ENCODE measurements at places on chromosomes 6 and 20.

- no peak for DNase-seq
Measured at GRCh38 chr6:15516923-15517560, 145.8 kb downstream of the DTNBP1 start.

GRCh38 chr6:74408844-74409243 is 712.8 kb downstream of the CD109 start:
- DNase-seq: no peak

GRCh38 chr6:137241481-137242038 is 22.4 kb upstream of the IFNGR1 start:
- DNase-seq: no peak

- no peak for DNase-seq
Measured at GRCh38 chr6:30272032-30272431, 54.7 kb upstream of the TRIM39 start.

DNA sequence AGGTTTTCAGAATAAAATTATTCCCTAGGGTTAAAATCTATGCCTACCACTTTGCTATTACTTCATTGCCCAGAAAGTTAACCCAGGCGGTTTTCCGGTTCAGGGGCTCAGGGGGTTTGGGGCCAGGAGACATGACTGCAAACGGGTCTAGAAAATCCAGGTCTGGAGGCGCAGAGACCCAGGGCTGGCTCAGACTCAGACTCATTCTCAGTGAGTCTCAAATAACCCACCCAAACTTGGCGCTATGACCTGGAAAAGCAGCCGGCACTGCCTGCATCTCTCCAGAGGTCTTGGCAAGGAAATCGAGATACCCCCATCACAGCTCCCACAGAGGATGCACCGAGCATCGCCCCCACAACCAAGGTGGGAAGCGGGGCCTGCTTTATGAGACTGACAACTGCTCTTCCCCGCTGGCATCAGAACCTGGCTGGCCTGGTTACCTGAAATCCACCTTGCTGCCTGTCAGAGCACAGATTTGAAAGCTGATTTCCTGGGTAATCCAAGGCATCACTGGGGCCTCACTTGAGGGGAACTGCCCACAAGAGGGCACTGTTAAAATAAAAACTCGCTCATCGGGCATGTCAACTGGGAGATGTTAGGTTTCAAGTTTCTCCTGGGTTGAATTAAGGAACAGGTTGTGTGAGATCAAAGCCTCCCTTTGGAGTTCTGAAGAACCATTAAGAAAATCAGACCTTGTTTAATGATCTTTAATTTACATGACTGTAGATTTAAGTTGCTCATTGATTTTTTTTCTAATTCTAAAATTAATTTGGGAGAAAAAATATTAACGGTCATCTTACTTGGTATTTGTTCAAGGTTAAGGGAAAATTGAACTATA is 55.1 kb downstream of the KIF16B start:
- DNase-seq: peak; percentile 42

- DNase-seq: no peak
Measured at GRCh38 chr6:95175927-95176675, 401.2 kb upstream of the MANEA start.

DNA sequence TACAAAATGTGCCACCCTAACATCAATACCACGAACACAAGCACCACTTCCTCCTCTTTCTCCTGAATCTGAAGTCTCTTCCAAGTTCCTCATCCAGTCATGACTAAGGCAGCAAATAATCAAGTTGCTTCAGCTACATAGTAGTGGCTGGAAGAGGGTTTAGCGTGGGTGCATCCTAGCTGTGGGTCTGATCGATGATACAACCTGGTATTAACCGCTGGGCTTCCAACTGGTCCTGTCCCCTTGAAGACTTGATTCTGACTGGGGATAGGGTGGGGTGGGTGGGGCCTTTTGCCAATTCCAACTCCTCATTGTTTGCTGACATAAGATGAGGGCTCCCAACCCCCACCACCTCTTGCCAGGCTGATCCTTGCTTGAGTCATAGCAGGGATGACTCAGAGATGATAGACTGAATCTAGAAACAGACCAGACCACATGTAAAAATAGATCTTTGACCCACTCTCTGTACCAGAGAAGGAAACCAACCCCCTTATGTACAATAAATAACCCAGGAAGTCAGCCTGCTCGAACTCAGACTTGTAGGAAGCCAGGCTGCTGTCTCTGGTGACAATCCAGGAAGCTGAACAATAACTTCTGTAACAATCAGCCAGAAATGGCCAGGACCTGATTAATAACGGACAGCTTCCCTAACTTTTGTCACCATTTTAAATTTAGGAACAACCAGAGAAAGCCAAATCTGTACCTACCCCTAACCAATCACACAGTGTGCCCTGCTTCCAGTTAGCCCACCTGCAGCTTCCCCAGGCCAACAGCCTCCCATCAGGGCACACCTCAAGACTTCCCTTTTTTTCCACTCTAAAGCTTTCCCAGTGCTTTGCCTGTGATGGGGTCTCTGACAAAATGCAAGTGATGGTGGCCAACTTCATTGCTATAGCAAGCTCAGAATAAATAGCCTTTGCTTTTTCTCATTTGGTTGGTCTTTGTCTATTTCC is 68.9 kb upstream of the FAM184A start:
- DNase-seq: no peak

DNA sequence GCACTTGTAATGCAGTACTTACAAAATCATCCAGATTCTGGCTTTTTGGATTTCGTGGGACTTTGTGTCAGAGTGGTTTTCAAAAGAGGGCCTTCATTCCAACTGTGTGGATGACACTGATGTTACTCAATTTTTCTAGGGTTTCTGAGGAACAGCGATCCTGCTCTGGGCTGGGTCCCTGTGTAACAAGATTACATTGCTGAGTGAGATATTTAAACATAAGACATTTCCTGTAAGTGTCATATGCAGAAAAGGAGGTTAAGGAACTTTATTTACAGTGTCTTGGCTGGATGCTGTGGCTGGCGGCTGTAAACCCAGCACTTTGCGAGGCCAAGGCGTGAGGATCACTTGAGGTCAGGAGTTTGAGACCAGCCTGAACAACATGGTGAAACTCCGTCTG is 6.7 kb downstream of the ZFAND3 start:
- no peak for DNase-seq

GRCh38 chr20:23515250-23515939 is 24.5 kb downstream of the CST8 start:
- DNase-seq: no peak

- no peak for DNase-seq
Measured at GRCh38 chr6:80550281-80550680, 443.8 kb downstream of the BCKDHB start.

- no peak for DNase-seq
Measured at GRCh38 chr6:71388068-71388744, 99.6 kb downstream of the OGFRL1 start.

DNA sequence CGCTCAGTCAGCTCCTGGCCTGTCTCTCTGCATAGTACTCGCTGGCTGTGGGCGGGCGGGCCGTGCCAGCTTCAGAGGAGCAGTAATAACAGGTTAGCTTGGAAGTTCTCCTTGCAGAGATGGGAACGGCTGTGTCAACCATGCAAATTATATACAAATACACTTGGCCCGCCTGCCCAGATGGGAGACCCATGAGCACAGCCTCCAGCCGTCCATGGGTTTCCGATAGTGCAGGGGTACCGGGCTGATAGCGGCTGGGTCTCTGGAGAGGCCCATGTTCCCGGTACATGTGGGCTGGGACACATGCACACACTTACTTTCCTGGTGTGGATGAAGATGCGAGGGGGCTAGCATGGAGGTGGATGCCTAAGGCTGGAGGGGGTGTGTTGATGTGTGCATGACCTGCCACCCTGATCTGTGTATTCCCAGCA is 12.8 kb upstream of the ZNF831 start:
- no peak for DNase-seq

GRCh38 chr6:85576476-85576875 is 17.2 kb downstream of the SNX14 start:
- DNase-seq: no peak

- DNase-seq: peak; percentile 41
Measured at GRCh38 chr20:20360464-20360863, 7.4 kb upstream of the INSM1 start.

- no peak for DNase-seq
Measured at GRCh38 chr6:11407414-11407813, 130.1 kb upstream of the TMEM170B start.

DNA sequence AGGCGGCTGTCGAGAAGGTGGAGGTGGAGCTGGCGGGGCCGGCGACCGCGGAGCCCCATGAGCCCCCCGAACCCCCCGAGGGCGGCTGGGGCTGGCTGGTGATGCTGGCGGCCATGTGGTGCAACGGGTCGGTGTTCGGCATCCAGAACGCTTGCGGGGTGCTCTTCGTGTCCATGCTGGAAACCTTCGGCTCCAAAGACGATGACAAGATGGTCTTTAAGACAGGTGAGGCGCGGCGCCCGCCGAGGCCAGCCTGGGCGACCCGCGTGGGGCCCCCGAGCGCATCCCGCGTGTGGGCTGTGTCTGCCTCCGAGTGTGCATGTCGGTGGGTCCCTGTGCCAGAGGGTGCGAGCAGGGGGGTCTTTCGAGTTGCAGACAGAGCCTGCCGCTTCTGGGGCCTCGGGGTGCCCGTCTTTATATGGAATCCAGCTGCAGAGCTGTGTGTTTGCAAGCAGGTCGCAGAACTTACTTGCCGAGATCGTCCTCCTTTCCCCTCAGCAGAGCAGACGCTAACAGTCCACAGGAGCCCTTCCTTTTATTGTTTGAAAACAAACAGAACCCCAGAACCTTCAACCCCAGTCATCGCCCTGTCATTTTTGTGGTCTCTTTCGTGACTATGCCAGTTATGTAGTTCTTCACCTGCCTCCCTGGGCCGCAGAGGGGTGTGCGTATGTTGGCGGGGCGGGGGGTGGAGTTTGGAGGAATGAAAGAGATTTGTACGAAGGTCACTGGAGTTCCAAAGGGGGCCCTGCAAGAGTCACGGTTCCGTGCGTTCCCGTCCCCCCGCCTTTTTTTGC is 766 bp downstream of the SLC16A10 start:
- DNase-seq: peak; percentile 9

DNA sequence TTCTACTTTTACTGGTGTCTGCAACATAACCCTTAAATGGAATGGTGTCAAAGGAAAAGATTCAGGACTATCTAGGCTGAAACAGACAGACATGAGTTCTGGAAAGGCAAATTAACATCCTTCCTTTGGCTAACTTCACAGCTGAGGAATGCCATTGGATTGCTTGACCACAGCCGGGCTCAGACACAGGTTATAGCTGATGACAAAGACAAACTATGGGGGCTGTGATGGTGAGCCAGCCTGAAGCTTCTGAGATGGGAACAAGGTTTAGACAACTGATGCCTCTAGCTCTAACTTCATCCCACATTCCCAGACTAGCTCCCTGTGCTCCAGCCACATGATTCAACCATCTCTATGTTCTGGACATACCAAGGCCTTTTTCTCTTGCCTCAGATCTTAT is 15.3 kb downstream of the POLR1C start:
- no peak for DNase-seq

DNA sequence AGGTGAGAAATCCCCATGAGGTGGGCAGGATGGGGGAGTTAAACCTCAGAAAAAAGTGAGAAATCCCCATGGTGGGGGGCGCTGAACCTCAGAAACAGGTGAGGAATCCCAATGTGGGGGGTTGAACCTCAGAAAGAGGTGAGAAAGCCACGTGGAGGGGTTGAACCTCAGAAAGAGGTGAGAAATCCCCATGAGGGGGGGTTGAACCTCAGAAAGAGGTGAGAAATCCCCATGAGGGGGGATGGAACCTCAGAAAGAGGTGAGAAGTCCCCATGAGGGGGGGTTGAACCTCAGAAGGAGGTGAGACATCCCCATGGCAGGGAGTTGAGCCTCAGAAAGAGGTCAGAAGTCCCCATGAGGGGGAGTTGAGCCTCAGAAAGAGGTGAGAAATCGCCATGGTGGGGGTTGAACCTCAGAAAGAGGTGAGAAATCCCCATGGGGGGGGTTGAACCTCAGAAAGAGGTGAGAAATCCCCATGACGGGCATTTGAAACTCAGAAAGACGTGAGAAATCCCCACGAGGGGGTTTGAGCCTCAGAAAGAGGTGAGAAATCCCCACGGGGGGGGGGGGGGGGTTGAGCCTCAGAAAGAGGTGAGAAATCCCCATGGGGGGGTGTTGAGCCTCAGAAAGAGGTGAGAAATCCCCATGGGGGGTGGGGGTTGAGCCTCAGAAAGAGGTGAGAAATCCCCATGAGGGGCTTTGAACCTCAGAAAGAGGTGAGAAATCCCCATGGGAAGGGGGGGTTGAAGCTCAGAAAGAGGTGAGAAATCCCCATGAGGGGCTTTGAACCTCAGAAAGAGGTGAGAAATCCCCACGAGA is 14.3 kb upstream of the GOPC start:
- no peak for DNase-seq

DNA sequence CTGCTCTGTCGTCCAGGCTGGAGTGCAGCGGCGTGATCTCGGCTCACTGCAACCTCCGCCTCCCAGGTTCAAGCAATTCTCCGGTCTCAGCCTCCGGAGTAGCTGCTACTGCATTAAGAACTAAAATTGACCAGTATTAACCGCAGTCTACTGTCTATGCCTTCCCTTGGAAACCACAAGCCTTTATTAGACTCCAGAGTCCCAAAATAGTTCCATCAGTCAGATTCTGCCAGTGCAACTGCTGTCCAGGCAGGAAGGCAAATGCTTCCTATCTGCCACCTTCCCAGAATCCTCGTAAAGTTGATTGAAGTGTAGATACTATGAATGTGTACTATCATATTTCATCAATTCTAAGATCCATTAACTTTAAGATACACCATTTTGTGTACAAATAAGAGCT is 16.7 kb downstream of the KAT14 start:
- no peak for DNase-seq

DNA sequence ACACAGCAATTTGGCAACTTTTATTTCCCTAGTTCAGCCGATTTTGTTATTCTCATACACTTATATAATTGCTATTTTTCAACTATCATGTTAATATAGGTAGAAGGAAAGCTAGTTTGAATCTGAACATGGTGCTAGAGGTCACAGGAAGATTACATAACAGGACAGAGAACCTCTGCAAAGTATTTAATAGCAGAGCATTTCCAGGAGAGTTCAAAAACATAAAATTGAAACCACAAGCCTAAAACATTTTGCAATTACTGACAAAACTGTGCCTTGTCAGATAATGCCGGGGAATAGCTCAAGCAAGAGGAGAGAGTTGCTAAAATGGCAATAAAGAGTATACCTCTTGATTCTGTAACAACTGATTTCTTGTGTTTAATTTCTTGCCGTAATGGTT is 70.8 kb downstream of the TFAP2B start:
- DNase-seq: no peak

GRCh38 chr6:33962246-33963027 is 158.6 kb upstream of the MLN start:
- DNase-seq: no peak

GRCh38 chr6:36920546-36920945 is 34.0 kb upstream of the PI16 start:
- DNase-seq: no peak

Data from neural crest cell (in vitro differentiated cells).